Subcutaneous preadipocyte (primary cell): ENCODE measurements at places on chromosomes 12 and 14. TPM values are rescaled to one million over a fixed set of nuclear protein-coding genes. Genes with fewer than 3 reads are reported as not detected.

The TMEM52B gene
- under 0.01 TPM in 1 of 2 replicates, not detected in the other for total RNA-seq

The FAM181A gene
- not detected in 2 replicates for total RNA-seq

The NANOG gene
- not detected in 2 replicates for total RNA-seq

The NTN4 gene
- total RNA-seq, result 26.1 and 65.3 TPM in 2 replicates

The AKAP3 gene
- 1.1 and 1.2 TPM in 2 replicates for total RNA-seq

The HOXC11 gene
- total RNA-seq, result 0.37 TPM in 1 of 2 replicates, not detected in the other

The KCNC2 gene
- total RNA-seq, result not detected in 2 replicates

The ST8SIA1 gene
- total RNA-seq, result 2.2 and 4.0 TPM in 2 replicates

The CACNA1C gene
- 5.1 and 9.6 TPM in 2 replicates for total RNA-seq

The TTC7B gene
- total RNA-seq, result 14.3 and 22.7 TPM in 2 replicates

The OVCH1 gene
- total RNA-seq, result 0.37 and 0.98 TPM in 2 replicates

The KRT82 gene
- not detected in 2 replicates for total RNA-seq

The GPR84 gene
- not detected in 2 replicates for total RNA-seq

The GALNT8 gene
- 0.37 and 0.39 TPM in 2 replicates for total RNA-seq

The DPY19L2 gene
- total RNA-seq, result 0.37 and 1.6 TPM in 2 replicates

The SALL2 gene
- 0.78 and 2.6 TPM in 2 replicates for total RNA-seq

The CLMN gene
- 4.5 and 6.6 TPM in 2 replicates for total RNA-seq

The FGD6 gene
- 3.3 and 10.4 TPM in 2 replicates for total RNA-seq

The GNB3 gene
- total RNA-seq, result 1.1 and 2.2 TPM in 2 replicates
